Skeletal muscle cell (primary cell): ENCODE measurements at places on chromosomes 13 and 19.

- DNase-seq = no peak
Measured at GRCh38 chr13:77831866-77832265, 86.8 kb downstream of the EDNRB start.

DNA sequence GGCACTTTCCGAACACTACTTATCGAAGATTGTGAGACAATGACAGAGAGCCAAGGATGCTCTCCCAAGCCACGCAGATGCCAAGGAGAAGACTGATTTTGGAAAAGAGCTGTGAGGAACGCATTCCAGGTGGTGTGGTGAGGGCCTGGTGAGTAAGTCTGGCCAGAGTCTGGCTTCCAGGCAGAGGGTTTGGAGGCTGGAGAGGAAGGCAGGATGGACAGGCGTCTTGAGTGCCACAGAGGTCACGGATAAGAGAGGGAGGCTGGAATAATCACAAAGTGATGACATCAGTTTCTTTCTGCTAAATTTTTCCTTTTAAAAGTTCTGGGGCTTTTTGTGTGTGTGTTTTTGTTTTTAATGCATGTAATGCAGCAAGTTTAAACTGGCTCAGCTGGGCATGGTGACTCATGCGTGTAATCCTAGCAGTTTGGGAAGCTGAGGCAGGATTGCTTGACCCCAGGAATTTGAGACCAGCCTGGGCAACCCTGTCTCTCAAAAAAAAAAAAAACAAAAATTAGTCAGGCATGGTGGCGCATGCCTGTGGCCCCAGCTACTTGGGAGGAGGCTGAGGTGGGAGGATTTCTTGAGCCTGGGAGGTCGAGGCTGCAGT, 235.1 kb downstream of the NALCN start:
- no peak for DNase-seq

- DNase-seq = no peak
Measured at GRCh38 chr13:34250151-34250670, 432.3 kb downstream of the RFC3 start.

GRCh38 chr19:12782174-12782423, 6.7 kb upstream of the HOOK2 start:
- no peak for DNase-seq

DNA sequence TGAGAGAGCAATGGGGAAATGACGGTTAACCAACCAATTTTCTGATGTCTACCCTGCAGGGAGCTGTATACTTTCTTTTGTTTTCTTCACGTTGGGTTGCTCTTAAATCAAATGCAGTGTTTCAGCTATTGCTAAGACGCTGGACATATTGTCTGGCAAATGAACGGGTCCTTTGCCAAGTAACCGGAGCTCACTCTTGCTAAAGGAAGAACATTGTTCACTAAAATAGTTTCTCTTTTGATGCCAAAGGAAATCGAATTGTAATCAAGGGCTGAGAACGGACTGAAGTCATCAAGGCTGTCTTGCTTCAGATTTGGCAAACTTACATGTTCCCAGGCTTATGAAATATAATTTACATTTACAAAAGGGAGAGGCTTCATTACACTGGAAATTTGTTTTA, 142.3 kb upstream of the ARGLU1 start:
- peak; percentile 7 for DNase-seq

DNA sequence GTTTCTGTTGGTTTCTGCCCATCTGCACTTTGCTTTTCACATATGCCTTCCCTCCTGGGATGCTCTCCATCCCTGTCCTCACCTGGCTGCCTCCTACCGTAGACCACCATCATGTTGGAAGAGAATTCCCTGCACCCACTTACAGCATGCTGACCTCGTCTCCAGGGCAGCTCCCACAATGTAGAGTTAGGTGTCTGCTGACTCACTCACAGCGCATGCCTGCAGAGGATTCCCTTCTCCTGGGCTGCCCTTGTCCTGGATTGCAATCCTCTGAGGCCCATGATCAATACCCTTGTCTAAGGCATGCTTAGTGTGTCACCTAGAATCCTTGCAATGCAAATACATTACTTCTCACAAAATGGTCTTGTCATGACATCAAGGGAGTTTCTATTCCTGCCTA, 43.6 kb downstream of the STOML3 start:
- no peak for DNase-seq

- no peak for DNase-seq
Measured at GRCh38 chr13:113759525-113760137, 605 bp downstream of the TMEM255B start.

GRCh38 chr19:46736531-46737297, 9.1 kb upstream of the FKRP start:
- no peak for DNase-seq

- DNase-seq = no peak
Measured at GRCh38 chr19:17846146-17846545, 1.6 kb downstream of the JAK3 start.

DNA sequence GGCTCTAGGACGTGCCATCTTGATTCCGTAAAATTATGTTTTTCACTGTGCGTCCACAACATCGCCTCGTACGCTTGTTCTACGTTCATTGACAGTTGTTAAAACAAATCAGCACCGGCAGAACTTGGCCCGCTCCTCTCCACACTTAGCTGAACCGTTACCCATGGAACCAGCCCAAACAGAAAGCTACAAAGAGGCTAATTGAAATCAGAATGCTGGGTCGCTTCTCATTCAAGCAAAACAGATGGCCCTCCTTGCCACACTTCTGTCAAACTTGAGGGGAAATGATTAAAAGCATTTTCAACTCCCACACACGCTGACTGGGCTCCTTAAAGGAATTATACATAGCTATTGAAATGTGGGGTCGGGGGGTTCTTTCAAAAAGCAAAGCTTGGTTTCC, 71.6 kb downstream of the TM9SF2 start:
- DNase-seq = no peak

DNA sequence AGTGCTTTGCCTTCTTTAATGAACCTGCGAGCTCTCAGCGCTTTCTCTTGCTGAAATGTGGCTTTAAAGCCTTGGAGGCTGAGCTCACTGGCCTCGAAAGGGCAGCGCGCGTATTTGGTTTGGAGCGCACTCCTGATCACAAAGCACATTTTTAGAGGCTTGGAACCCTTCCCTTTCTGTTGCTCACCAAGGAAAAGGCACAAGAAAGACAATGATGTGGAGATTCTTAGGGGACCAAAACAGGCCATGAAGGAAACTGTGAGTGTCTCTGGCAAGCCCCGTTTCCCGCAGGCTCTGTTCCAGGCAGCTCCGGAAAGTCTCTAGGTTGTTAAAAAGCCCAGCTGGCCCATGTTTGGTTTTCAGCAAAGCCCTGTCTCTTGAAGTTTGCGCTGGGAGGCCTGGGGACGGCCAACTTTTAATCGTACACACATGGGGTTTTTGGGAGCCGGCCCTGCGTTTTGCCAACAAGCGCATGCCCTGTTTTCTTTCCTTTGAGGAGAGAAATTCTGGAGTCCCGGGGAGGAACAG, 9.4 kb upstream of the SPC24 start:
- DNase-seq = peak; percentile 68

DNA sequence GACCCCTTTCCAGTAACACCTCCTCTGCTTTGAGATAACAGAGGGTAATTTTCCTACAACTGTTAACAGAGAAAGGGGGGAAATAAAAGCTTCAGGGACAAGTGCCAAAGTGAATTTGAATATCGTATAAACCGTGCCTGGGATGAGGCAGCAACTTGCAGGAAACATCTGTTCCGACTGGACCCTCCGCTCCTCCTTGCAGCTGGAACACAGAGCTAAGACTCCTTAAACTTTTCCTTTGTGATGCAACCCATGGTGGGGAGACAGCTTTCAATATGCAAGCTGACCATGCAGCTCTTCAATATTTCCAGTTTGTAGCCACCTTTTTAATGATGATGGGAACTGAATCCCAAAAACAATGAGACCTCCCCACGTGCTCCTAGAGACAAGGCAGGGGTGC, 432.6 kb downstream of the ZNF536 start:
- DNase-seq = no peak
